ENCODE measurements at places on chromosomes 1 and 21. TPM values are rescaled to one million over a fixed set of nuclear protein-coding genes. Genes with fewer than 3 reads are reported as not detected.

ANGPTL3 gene
- total RNA-seq: not detected

RAB25 gene
- 1.3 TPM for total RNA-seq

CYP4X1 gene
- not detected for total RNA-seq

TRABD2B gene
- not detected for total RNA-seq

OR10J1 gene
- not detected for total RNA-seq

PPFIA4 gene
- 0.98 TPM for total RNA-seq

KCNH1 gene
- total RNA-seq: not detected

- no peak for DNase-seq
These were observed 81.9 kb upstream of the WLS start for GRCh38 chr1:68314151-68314780.

DNA sequence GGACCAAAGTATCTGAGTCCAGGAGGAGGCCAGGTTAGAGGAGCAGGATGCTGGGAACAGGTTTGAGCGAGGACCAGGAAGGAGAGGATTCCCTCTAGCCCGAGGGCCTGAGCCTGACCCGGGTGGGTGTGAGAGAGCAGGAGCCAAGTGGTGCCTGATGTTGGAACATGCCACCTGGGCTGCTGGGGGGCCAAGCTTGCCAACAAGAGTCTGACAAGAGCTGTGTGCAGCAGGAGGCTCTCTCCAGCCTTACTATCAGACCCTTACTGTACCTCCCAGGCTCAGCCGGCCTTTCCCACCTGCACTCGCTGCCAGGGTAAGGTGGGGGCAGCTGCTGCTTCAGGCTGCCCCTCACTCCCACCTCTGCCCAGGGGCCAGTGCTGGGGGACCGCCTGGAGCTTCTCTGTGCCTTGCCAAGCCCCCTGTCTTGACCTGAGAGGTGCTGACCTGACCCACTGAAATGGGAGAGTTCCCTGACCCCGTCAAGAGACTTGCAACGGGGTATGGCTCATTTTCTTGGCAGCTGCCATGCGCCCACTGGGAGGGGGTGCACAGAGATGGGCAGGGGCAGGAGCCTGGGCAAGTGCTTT lies 159.6 kb upstream of the VAMP3 start:
- no peak for DNase-seq

DNA sequence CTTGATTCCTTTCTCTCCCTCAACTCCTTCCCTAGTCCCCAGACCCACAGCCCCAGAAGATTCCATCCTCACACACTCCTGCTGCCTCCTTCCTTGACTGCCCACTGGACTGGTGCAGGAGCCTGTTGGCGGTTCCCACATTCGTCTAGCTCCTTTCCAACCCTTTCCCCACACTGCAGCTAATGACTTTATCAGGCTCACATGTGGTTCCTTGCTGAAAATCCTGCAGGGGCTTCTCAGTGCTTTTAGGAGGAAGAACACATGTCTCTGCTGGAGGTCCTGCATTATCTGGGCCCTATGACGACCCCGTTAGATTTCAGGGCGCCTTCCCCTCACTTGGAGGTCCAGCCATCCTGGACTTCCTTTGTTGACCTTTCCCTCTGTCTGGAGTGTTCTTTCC lies 50.2 kb downstream of the EDN2 start:
- no peak for DNase-seq

DNA sequence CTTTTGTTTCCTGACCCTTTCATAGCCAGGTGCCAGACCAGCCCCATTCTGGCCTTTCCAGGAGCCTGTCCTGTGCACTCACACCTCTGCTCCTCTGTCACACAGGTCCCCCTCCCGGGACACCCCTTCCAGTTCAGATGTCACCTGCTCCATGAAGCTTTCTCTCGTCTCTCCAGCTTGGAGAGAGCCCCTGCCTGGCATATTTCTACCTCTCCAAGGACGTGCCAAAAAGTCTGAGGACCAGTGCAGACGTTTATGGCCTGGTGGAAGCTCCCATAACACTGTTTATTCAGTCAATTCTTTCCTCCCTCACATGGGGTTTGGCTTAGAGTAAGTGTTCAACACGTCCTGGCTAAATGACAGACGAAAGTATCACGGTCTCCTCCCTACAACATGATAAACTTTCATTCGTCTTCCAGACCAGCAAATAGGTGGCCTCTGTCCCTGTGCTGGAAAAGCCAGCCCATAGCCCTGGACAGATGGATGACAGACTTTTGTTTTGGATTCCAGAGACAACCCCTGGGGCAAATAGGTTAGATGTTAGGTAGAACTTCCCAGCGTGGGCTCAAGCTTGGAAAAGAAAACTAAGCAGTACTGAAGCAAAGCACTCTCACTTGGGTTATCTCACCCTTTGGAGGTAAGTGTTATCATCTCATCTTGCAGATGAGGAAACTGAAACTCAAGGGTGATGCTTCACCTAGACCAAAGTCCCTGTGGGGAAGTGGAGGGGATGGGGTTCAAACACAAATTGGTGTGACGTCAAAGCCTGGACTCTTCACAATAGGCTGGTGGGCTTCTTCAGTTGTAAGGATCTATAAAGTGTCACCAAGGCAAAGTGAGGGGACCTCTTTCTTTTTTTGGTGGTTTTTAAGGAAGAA lies 52.9 kb upstream of the ECE1 start:
- peak; percentile 42 for DNase-seq

DNA sequence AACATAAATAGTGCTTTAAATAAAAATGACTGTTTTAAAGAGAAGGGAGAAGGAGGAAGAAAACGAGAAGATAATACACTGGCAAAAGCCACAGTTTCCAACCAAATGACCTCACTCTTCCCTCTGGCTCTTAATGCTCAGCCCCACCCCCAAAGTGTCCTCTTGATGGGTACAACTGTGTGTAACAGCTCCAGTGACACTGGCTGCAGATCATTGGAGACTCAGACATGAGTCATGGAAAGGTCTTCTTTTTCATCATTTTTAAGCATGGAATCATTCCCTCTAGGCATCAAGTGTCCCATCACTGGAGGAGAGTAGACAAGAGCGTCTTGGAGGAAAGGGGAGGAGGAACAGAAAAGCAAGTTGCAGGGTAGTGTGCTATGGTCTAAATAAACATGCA lies 333.0 kb downstream of the PAPPA2 start:
- DNase-seq: no peak

Measured in CD4-positive, alpha-beta T cell (primary cell).